Stimulated activated CD8-positive, alpha-beta memory T cell treated with anti-CD3 and anti-CD28 coated beads, Interleukin-4, amount 100 ng/mL, for 24 hours (primary cell): ENCODE measurements at places on chromosomes 2 and 18.

DNA sequence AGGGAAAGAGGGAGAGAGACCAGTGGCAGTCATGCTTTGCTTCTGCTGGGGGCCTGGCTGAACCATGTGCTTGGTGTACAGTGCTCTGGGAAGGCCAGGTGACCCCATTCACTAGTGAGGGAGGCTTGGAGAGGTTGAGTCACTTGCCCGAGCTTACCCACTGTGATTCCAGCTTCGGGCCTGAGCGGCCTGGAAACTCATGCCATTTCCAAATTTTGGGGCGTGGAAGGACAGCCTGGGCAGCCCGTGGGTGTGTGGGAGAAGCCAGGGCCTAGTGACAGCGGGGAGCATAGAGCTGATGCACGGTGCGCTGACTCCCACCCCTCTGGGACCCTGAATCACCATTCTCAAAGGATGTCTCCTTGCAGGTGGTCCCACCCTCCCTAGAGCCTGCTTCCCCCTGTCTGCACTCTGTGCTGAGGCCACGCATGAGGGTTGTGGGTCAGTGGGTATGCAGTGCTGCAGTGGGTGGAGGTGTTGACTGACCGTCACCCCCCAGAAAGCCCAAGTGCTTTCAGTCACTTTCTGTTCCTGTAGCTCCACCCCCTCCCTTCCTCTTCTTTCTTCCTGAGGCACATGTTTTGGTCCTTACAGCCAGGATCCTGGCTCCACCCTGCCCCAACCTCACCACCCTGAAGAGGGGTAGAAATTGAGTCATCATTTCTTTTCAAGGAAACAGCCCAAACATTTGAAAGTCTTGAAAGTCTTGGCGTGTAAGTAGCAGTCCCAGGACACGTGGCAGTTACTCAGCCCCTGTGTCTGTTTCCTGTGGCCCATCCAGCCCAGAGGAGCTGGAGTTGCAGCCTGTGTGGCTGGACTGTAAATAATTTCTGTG lies 69.3 kb upstream of the MCFD2 start:
- DNase-seq = peak; percentile 33

DNA sequence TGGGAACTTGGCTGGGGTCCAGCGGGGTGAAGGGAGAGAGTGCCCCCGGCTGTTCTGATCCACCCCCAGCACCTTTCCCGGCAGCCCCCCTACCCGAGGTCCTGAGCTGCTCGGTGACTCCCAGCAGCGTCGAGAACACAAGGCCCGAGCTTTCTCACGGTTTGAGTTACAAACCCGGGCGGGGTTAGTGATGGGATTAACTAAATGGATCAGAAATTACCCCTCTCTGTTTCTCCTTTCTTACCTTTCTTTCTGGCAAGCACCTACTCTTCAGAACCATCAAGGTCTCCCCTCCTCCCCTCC lies 139.4 kb upstream of the GPC1 start:
- no peak for DNase-seq

DNA sequence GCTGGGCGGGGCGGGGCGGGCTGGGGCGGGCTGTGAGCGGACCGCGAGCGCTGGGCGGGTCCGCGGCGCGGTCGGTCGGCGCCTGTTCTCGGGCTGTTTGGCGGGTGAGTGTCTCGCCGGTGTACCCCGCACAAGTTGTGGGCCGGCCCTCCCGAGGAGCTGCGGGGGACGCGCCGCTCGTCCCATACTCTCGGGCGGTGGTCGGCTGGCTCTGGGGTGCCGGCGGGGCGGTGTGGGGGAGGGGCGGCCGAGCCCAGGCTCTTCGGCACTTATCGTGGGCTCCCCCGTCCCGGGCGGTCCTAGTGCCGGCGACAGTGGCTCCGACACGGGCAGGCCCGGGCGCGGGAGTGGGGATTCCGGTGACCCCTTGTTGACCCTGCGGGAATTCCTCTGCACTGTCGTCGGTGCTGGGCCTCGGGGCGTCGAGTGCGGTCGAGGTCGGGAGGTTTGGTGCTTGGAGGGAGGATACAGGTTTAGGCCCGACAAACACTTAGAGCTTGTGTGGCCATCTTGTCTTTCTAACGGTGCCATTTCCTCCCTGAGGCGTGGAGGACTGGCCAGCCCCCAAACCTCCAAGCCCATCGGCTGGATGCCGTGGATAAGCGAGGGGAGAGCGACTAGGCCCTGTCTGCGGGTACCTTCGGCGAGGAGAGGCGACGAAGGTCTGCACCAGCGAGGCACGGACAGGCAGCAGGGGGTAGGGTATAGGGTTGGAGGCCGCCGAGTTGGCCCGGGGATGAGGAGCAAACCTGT lies at the start of gene SEPTIN2:
SEPTIN2 (plus strand) TSS at position 47 of the 753 bp plus-strand sequence. CDS start 8,308 bp downstream, outside the sequence.
- peak; percentile 67 for DNase-seq

DNA sequence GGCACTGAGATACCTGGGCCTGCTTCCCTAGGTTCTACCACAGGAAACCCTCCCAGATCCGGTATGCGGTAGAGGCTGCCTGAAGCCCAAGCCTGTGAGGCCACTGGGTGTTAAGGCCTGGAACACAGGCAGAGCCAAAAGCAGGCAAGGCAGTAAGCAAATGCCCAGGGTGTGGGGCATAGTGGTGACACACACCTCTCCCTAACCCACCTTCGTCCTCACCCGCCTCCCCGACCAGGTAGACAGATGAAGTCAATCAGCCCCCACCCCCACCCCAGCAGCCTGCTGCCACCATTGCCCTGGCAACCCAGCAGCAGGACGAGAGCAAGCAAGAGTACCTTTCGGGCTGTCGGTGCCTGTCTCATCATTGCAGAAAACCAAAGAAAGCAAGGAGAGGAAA lies 6.1 kb downstream of the DCTN1 start:
- DNase-seq = no peak

GRCh38 chr2:240300840-240301239 lies 134.6 kb upstream of the GPC1 start:
- no peak for DNase-seq

DNA sequence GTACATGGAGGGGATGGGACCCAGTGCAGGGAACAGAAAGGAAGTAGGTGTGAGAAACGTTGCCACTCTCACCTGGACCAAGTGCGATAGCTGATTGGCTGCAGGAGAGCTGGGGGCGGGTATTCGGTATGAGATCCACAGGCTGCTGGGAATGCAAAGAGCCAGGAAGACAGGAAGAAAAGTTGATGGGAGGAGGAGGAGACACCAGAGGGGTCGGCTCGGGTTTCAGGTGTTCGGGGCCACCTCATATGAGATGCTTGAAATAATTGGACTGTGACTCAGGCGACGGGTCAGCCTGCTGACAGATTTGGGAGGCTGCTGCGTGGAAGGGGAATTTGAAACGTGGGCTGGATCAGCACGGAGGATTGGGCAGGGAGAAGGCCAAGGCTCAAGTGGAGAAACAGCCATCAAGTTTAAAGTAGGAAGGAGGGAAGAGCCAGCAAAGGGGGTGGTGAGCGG lies 65.1 kb downstream of the MRPS9 start:
- DNase-seq = no peak

DNA sequence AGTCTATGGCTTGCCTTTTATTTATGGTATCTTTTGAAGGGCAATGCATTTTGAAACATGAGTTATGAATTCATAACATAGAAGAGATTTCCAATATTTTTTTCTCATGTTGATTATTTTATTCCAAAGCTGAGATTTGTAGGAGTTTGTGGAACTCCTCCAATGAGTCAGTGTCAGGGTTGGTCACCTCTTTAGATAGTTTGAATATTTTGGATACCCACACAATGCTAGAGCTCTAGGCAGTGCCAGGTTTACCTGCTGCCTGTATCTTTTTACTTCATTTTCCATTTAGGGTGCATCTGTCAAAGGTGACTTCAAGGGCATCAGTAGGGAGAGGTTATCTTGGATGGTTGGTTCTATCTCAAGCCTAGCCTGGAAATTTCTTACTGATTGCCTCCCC lies 152.7 kb downstream of the CERS6 start:
- DNase-seq = no peak

GRCh38 chr2:231780123-231780908 lies 766 bp downstream of the PDE6D start:
- no peak for DNase-seq

- no peak for DNase-seq
These were observed 44.2 kb downstream of the MRPS9 start for GRCh38 chr2:105082107-105082506.

DNA sequence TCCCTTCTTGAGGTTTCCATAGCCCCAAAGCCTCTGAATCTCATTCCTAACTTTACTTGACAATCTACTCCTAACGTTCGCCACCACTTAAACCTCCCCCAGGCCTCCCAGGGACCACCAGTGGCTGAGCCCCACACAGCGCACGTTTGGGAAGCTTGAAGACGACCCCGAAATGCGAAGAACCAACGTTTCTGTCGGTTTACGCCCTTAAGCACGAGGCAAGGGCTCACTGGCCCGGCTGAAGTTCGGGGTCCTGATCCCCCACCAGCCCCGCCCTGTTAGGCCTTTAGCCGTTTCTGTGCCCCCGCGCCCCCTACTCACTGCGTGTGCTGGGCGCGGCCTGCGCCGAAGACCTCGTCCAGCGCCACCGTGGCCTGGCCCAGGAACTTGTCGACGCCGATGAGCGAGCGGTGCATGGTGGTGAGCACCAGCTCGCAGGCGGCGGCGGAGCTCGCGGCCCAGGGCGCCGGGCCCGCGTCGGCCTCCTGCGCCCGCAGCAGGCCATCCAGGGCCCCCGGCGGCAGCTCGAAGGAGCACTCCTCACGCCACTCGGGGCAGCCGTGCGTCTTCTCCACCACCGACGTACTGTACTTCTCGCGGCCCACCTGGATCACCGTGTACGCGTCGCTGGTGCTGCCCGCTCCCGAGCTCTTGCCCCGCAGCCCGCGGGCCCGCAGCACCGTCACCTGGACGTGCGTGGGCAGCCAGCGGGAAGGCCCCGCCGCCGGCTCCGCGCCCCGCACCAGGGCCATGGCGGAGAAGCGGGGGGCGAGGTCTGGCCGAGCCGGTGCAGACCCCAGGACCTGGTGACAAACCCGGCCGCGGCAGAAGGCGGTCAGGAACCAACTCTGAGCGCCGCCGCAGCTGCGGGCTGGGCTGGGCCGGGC lies 479 bp downstream of the RAB11FIP5 start:
- no peak for DNase-seq

- DNase-seq = no peak
These were observed 66.2 kb downstream of the MAIP1 start for GRCh38 chr2:200021449-200022114.

DNA sequence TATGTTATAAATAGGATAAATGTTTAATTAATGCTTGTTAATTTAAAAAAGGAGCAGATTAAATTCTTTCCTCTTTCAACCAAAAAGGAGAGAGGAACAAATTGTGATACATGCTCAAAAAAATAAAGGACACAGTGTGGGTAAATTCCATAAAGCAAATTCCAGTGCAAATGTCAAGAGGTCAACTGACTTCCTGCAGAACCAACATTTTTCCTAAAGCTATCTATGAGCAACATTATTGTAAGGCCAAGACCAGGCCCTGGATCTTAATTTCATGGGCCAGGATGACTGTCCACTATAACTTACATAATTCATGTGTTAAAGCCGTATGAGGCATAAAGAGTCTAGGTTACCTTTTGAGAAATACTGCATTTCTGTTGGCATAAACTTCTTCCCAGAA lies 93.9 kb upstream of the RPE start:
- DNase-seq = no peak

DNA sequence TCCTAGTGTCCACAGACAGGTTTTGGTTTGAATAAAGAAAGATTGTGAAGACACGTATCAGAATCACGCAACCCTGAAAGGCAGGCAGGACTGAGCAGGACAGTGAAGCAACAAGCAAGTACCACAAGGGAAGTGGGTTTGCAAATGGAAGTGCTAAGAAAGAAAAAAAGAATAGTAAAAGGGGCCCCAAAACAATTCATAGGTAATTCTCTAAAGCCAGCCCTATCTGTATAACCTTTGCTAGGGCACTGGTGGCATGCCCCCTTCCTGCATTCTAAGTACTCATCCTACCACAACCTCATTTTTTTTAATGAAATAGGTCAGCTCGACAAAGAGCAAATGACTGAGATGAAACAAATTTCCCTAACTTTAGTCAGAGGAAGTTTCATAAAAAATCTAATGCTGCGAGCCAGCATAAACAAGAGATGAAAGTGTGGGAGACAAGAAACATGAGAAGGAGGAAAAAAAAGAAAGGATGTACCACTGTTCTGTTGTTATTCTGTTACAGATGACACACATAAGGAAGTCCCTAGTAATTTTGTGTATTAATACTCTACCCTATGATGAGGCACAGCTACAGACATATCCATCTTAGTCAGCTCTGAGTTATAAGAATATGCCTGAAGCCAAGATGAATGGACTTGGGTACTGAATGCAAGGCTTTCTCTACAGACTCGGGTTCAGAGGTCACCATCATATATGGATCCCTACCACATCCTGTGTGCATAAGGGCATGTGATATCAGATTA lies 32.2 kb downstream of the IKZF2 start:
- no peak for DNase-seq

DNA sequence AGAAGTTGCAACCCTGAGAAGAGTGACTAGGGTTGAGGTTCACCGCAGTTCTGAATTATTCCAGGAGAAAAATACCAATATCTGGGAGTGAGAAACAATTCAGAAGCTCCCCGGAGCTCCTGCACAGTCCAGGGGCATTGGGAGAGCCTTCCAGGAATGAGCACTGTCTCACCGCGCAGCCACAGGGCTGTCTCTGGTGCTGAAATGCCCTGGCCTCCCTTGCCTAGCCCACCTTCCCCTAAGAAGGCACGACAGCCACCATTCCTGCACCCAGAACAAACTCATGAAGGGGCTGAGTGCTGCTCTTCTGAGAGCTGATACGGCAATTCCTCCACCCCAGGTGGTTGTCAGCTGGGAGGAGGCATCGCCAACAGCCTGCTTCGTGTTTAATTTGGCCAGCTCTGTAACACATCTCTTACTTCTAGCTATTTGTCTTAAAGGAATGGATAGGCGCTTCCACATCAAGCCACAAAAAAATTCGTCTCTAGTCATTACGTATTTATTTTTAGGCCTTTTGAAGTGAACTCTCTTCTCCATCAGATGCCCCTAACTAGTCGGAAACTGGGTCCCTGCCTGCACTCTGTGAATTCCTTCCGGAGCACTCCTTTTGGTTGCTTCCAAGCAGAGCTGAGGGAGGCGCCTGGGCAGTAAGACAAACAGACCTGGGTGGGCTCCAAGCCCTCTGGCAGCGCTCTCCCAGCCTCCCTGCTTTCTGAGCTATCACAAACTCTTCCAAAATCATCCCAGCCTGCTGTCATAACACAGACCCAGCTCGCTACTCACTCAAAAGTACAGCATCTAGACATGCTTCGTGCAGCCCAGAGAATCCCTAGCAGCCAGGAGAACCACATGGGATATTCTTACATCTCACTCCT lies 120.5 kb upstream of the CCDC68 start:
- DNase-seq = no peak

- no peak for DNase-seq
These were observed 98.2 kb upstream of the SETBP1 start for GRCh38 chr18:44582456-44582855.

GRCh38 chr18:75247611-75248421 lies 37.2 kb downstream of the TSHZ1 start:
- no peak for DNase-seq

- DNase-seq = no peak
These were observed 33.4 kb upstream of the PPP4R1 start for GRCh38 chr18:9647496-9648323.
